ENCODE measurements at places on chromosomes 3 and 15.

GRCh38 chr3:30642849-30643361, 36.5 kb downstream of the TGFBR2 start:
- no peak for DNase-seq

DNA sequence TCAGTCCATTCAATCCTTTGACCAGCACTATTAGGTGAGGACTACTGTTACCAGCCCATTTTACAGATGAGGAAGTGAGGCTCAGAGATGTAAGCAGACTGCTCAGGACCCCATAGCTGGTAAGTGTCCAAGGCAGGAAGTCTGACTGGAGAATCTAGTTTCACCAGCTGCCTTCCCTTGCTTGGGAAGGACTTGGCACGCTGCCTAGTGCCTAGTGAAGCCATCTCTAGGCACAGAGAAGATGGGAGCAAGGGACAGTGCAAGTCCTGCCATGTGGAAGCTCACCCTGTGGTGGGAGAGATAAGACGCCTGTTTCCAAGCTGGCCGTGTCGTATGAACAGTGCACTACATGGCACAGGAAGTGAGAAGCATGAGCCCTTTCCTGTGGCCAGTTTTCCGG, 111.8 kb upstream of the TMC3 start:
- DNase-seq = no peak

- DNase-seq = no peak
Observed at GRCh38 chr3:54307566-54308180, 185.3 kb downstream of the CACNA2D3 start.

GRCh38 chr3:160588023-160588422, 22.7 kb upstream of the KPNA4 start:
- DNase-seq = no peak

- DNase-seq = no peak
Observed at GRCh38 chr3:14154895-14155440, 23.4 kb downstream of the XPC start.

GRCh38 chr15:23629234-23629805, 18.3 kb downstream of the MAGEL2 start:
- DNase-seq = no peak

Data from GM12891 (cell line).